ENCODE measurements at places on chromosomes 6 and 20.

DNA sequence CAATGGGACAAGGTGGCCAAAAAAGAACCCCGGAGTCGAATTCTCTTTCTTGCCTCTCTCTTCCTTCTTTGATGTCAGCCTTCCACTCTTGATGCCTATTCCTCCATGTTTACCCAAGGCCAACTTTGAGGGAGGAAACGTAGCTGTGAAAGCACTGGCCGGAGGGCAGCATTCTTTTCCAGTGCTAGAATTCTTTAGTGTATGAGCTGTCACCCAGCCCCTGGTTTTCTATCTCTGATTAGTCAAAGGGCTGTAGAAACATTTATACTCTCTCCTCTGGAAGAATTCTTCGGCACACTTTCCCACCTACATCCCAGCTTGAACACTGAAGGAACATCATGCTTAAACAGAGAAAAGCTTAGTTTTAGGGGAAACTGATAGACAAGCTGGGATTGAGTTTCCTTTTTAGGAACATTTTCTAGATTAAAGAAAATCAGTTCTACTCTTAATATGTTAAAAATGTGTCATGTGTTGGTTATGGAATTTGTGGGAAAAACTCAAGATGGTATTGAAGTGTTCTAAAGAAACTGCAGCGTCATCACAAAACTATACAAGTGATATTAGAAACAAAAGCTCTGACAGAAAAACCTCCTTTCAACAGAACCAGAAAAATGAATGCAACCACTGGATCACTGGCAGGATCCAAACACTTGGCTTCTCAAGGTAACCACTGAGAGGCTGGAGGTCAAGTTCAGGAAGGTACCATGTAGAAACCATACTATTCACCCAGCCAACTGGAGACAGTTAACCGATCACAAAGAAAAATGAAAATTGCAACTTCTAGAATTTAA is 20.7 kb upstream of the UTRN start:
- peak; percentile 95 for DNase-seq

DNA sequence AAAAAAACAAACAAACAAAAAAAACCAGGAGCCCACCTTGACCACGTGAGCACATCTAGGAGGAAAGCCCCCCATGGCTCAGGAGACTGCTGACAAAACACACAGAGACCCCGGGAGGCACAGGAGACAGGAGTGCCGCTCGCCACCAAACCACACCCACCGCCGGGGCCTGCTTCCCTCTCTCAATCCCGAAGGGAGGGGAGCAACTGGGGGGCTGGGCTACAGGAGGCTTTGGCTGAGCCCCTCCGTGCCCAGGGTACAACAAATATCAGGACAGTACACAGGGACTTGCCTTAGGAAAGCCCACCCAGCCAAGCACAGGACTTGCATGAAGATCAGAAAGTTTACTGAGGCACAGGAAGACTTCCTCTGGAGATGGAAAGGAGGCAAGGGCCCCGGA is 102.5 kb downstream of the TAF4 start:
- DNase-seq: no peak

GRCh38 chr20:19392344-19393130 is 180.1 kb downstream of the SLC24A3 start:
- DNase-seq: no peak

- DNase-seq: peak; percentile 24
These were observed 290.6 kb upstream of the ZNF337 start for GRCh38 chr20:25987073-25987927.

DNA sequence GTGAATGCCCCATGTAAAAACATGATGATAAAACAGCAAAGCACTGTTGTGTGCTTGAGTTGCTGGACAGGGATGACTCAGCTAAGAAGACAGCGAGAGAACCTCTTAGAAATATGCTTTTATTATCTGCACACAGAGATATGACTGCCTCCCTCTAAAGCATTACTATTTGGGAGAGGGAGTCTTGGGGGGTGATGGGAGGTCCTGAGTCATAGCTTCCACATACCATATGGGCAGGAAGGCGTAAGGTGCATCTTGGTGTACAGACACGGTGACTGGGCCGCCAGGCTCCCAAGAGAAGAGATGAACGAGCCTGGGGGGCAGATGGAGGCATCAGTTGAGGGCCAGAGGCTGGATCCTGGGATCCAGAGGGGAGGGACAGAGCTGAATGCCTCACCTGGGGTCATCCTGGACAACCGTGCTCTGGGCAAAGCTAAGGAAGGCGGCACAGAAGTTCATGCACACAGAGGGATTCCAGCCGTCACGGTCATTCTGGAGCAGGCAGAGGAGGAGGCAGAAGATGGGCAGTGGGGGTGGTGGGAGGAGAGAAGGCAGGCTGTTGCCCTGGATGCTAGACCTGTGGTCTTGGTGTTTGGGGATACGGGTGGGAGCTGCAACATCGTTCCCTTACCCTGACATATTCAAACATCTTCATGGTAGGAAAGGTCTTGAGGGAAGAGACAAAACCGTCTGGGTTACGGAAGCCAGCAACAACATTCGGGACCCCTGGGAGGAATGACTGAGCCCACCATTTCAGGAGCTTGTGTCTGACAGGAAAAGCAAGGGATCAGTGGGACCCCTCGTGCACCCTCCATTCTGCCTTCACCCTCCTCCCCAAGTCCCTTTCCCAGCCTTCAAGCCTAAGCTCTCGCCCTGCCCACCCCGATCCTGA is 2.0 kb downstream of the DXO start:
- peak; percentile 31 for DNase-seq

- DNase-seq: peak; percentile 78
These were observed 3.3 kb upstream of the RAET1G start for GRCh38 chr6:149925974-149926777.

GRCh38 chr6:133555685-133556084 is 314.5 kb downstream of the EYA4 start:
- DNase-seq: peak; percentile 27

DNA sequence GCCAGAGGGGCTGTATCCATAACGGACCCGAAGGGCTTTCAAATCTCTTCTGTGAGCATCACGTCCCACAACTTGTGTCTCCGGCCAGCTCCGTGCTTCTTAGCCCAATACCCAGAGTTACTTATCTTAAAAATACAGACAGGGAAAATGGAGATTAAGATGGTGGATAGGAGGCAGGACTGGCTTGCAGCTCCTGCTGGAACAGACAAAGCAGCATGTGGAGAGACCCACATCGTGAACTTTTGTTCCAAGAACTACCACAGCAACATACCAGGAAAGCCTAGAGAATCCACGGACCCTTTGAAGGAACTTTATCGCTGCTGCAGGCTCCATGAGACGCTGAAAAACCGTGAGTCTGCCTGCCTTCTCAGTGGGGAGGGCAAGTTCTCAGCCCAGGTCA is 113.7 kb downstream of the RNASET2 start:
- DNase-seq: no peak

- DNase-seq: no peak
These were observed 11.6 kb downstream of the CDH22 start for GRCh38 chr20:46296526-46297250.

DNA sequence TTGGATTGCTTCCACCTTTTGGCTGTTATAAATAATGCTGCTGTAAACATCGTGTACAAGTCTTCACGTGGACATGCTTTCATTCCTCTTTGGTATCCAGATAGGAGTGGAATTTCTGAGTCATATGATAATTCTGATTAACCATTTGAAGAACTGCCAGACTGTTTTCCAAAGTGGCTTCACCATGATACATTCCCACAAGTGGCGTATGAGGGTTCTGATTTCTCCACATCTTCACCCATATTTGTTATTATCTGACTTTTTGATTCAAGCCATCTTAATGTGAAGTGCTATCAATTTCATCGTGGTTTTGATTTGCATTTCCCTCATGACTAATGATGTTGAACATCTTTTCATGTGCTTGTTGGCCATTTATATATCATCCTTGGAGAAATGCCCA is 2.9 kb upstream of the SNRPB start:
- DNase-seq: peak; percentile 95

- DNase-seq: no peak
These were observed 434.2 kb upstream of the CDH4 start for GRCh38 chr20:60817891-60818290.

DNA sequence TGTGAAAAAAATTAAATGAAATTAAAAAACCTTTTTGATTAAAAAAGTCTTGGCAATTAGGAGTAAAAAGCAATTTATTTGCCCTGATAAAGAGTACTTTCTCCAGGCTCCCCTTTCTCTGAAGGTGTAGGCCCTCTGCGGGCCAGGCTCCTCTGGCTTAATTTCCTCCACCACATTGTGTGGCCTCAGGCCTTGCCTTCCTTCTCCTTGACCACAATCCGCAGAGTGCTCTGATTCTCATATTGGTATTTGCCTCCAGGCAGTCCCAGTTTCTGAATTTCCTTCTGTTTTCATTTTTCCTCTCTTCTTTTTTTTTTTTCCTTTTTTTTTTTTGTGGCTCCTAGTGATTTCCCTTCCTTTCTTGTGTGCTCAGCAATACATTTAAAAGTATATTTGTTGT is 96.4 kb downstream of the AIG1 start:
- no peak for DNase-seq

GRCh38 chr6:127302728-127303660 is 36.3 kb downstream of the RNF146 start:
- DNase-seq: peak; percentile 72

GRCh38 chr6:117075218-117075617 is 190.1 kb upstream of the VGLL2 start:
- no peak for DNase-seq

DNA sequence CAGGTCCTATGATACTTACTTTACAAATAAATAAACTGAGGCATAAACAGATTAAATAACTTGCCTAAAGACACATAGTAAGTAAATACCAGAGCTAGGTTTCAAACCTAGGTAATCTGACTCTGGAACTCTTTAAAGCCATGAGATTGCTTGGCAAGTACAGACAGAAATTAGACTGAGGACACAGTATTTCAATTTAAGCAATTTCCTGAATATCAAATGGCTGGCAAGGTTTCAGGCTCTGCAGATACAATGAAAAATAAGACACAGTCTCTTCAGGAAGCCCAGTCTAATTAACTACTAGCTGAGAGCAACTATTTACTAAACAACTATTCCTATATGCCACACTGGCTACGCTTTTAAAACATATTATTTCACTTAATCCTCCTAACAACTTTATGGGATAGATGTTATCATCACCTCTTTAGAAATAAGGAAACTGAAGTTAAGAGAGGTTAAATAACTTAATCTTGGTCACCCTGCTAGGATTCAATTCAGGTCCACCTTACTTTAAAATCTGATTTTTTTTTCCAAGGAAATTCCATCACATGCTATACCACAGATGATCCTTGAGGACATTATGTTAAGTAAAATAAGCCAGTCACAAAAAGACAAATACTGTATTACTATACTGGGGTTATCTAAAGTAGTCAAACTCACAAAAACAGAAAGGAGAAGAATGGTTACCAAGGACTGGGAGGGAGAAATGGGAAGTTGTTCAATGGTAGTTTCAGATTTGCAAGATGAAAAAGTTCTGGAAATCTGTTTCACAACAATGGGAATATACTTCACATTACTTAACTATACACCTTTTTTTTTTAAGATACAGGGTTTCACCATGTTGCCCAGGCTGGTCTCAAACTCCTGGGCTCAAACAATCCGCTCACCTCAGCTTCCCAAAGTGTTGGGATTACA is 4.1 kb downstream of the TRPC4AP start:
- DNase-seq: peak; percentile 34

- no peak for DNase-seq
These were observed 64.3 kb downstream of the FAM83B start for GRCh38 chr6:54910921-54911320.

DNA sequence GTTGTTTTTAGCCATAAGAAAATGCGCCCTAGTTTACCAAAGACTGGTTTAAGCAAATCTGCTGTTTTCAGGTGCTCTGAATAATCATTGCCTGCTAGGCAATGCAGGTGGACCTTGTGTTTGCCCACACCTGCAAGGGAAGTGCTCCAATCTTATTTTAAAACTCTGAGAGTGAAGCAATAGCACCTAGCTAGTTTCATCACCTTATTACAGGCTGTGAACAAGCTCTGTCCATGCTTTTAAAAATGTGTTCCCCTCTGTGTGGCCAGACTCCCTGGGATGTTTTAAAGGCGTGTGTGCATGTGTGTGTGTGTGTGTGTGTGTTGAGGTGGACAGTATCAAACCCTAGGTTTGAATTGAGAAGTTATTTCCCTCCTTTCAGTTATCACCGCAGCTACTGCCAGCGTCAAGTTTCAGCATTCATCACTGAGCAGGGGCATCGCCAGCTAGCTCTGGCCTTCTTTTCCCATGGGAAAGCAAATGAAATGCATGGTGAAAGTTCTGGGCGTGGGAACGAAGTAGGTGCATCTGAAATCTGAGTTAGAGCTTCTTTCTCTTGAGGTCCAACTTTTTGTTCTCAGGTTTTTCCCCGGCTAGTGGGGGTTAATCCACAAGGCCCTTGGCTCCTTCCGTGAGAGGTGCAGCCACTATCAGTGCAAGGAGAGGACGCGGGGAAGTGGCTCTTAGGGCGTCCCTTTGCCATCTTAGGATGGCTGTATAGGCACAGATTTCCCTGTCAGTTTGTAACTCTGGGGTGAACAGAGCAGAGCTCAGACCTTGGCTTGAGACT is 30.8 kb downstream of the DUSP22 start:
- no peak for DNase-seq

DNA sequence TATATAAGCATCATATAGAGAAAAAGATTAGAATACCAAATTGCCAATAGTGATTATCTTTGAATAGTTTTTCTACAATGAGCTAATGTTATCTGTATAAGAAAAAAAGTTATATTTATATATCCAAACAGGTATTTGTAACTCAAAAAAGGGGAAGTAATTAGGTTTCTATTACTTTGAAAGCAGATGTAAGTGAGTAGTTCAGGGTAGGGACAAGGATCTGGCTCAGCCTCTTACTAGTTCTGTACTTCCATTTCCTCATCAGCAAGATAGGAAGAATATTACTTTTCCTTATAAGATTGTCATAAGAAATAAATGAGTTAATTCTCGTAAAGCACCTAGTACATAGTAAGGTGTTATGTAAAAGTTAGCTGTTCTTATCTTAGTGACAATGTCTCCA is 32.2 kb downstream of the AHI1 start:
- DNase-seq: no peak

DNA sequence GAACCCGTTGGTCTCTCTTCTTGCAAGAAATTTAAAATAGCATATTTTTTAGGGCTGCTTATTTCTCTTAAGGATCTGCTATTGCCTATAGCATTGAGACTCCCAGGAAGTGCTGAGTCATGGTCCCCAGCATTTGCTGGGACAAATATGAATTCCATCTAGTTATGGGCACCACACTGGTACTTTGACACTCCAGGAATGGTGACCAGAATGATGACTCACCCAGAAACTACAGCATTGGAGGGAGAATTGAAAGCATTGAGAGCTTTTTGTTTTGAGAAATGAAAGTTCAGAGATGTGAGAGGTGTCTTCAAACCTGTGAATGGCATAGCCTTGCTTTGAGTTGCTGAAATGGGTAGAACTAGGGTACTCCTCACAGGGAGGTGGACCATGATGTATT is 699.7 kb downstream of the DHX35 start:
- DNase-seq: peak; percentile 0

DNA sequence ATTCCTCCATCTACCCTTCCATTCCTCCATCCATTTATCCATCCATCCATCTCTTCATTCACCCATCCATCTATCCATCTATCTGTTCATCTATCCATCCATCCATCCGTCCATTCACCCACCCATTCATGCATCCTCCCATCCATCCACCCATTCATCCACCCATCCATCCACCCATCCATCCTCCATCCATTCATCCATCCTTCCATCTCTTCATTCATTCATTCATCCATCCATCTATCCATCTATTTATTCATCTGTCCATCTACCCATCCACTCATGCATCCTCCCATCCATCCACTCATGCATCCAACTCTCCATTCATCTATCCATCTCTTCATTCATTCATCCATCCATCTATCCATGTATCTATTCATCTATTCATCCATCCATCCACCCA is 380.9 kb downstream of the CDH4 start:
- DNase-seq: no peak

- no peak for DNase-seq
These were observed 27.3 kb downstream of the SRSF3 start for GRCh38 chr6:36621371-36621855.

All from fibroblast of the aortic adventitia (primary cell).